ENCODE measurements at places on chromosomes 1 and 21. TPM values are rescaled to one million over a fixed set of nuclear protein-coding genes. Genes with fewer than 3 reads are reported as not detected.

Gene ATP6V0B
- total RNA-seq = 89.7 TPM

DNA sequence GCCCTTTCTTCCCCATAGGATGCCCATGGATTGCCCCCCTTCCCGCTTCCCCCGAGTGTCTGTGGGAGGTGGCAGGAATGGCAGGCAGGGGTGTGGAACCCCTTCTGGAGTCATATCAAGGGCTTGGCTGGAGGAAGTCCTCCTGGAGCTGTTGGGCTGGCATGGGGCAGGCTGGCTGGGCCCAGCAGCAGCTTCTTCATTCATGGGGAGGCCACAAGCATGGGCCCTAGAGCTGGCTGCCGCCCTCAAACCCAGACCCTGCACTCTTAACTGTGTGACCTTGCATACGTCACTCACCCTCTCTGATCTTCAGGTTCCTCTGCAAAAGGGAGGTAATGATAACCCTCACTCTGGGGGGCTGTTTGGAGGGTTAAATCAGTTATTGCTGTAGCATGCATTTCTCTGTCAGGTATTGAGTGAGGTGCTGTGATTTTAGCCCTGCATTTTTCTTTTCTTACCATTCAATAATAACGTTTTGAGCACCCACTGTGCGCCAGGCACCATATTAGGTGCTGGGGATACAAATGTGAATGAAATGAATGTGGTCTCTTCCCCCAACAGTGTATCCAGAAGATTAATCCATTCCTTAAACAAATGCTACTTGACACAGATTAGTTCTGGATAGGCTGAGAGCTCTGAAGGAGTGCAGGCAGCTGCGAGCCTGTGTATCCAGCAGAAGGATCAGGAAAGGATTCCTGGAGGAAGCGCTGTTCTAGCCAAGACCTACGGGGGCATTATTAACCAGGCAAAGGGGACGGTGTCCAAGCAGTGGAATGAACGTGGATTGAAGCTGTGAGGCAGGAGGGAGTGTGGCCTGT, 9.3 kb downstream of the PCSK9 start:
- no peaks in the 10 kb centered on the region for H3K4me1 ChIP-seq
- H3K27me3 ChIP-seq = peaks cover 12% of the 10 kb centered on the region

- H3K36me3 ChIP-seq = peaks cover 21% of the 10 kb centered on the region
- no peak overlapping the region for H3K4me3 ChIP-seq
- no peak overlapping the region for H3K27ac ChIP-seq
- H3K27me3 ChIP-seq = no peaks in the 10 kb centered on the region
- H3K4me1 ChIP-seq = no peaks in the 10 kb centered on the region
These were observed 101.4 kb downstream of the PIK3R3 start for GRCh38 chr1:46030876-46031660.

DNA sequence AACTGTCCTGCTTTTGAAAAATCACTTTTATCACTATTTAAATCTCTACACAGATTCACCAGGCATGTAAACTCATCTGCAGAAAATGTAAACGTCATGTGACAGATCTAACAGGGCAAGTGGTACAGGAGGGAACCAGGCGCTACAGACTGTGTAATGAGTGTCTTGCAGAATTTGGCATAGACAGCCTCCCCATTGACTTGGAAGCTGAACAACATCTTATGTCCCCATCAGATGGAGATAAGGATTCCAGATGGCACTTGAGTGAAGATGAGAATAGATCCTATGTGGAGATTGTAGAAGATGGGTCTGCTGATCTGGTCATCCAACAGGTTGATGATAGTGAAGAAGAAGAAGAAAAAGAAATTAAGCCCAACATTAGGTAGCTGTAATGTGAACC, 50.3 kb downstream of the ZBTB8OS start:
- H3K36me3 ChIP-seq = peaks cover 25% of the 10 kb centered on the region
- no peak overlapping the region for H3K4me3 ChIP-seq
- no peak for DNase-seq

- H3K4me3 ChIP-seq = peak overlapping the region; percentile 70
- peak; percentile 98 for DNase-seq
- no peaks in the 10 kb centered on the region for H3K27me3 ChIP-seq
These were observed 1.2 kb upstream of the TRAPPC3 start for GRCh38 chr1:36150296-36151133.

DNA sequence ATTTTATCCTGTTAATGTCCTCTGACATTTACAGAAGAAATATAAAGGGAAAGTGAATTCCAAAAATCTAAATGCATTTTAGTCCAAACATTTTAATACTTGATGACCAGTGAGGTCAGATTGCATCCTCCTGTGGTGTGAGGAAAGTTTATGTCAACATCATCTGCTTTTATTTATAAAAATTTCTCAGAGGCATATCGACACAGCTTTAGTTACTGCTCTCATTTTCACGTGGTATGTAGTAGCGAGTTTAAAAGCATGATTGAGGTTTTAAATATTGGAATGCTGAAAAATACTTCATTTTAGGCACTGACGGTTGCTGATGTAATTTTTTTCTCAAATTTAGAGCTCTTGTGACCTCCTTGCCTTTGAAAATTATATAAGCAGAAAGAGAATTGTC, 234.8 kb downstream of the HMCN1 start:
- H3K36me3 ChIP-seq = peaks cover 3% of the 10 kb centered on the region
- H3K27me3 ChIP-seq = no peaks in the 10 kb centered on the region
- H3K4me1 ChIP-seq = peaks cover 57% of the 10 kb centered on the region
- H3K27ac ChIP-seq = peak overlapping the region; percentile 47

DNA sequence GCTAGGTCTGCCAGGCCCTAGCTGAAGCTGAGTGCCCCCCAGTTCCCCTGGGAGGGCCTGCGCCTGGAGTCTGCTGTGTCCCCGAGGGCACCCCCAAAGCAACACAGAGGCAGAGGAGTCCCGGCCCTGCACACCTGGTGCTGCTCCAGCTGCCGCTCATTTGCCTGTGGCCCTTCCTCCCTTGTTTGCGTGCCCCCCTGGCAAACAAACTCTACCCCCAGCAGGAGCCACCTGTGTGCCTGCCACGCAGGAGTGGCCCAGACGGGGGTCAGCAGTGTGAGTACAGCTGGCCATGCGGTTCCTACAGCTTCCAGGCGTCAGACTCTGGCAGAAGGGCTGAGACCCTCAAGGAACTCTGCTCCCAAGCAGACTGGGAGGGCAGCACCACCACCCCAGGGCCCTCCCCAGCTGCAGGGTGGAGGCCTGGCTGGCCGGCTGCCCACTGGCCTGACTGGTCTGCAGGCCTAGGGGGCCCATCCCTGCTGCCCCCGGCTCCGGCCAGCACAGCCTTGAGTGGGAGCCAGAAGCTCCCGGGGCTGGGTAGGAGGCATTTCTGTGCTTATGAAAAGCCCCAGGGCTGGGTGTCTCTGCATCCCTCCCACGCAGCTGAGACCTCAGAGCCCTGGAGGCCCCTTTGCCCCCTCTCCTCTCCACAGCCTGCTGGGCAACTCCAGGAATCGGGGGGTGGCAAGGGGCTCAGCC, 563 bp upstream of the TAS1R3 start:
- no peaks in the 10 kb centered on the region for H3K27me3 ChIP-seq
- H3K4me3 ChIP-seq = no peak overlapping the region
- peaks cover 14% of the 10 kb centered on the region for H3K4me1 ChIP-seq
- DNase-seq = no peak
- no peaks in the 10 kb centered on the region for H3K36me3 ChIP-seq

- no peaks in the 10 kb centered on the region for H3K27me3 ChIP-seq
- peaks cover 8% of the 10 kb centered on the region for H3K4me1 ChIP-seq
- H3K36me3 ChIP-seq = no peaks in the 10 kb centered on the region
- no peak overlapping the region for H3K4me3 ChIP-seq
- DNase-seq = no peak
- no peak overlapping the region for H3K27ac ChIP-seq
These were observed 94.5 kb downstream of the CD58 start for GRCh38 chr1:116476321-116476720.

DNA sequence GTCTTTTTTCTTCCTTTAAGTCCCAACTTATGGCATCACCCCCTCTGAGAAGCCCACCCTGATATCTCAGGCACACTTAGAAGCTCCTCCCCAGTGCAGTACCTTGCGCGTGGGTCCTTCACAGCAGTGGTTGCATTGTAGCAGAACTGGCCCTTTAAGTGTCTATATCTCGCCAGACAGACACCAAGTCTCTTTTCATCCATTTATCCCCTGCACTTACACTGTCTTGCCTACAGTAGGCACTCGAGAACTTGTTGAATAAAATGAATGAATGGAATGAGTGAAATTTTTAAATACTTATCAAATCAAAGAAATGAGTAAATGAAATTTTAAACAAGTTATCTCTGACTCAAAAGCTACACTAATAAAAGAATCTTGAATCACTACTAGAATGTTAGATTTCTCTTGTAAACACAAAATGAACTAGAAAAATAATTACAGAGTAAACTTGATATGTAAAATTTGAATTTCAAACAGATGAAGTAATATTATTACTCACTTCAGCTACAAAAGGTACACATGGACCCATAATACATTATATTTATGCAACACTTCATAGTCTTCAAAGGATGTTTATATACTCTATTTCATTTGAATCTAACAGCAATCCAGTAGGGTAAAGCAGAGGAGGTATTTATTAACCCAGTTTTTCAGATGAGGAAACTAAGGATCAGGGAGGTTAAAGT, 54.7 kb upstream of the MAN1A2 start:
- no peak for DNase-seq
- no peaks in the 10 kb centered on the region for H3K27me3 ChIP-seq
- H3K4me1 ChIP-seq = peaks cover 5% of the 10 kb centered on the region
- H3K4me3 ChIP-seq = no peak overlapping the region
- H3K27ac ChIP-seq = no peak overlapping the region

- peaks cover 6% of the 10 kb centered on the region for H3K27me3 ChIP-seq
- DNase-seq = no peak
- H3K27ac ChIP-seq = no peak overlapping the region
- no peaks in the 10 kb centered on the region for H3K36me3 ChIP-seq
These were observed 32.5 kb downstream of the ZNF648 start for GRCh38 chr1:182029002-182029378.

DNA sequence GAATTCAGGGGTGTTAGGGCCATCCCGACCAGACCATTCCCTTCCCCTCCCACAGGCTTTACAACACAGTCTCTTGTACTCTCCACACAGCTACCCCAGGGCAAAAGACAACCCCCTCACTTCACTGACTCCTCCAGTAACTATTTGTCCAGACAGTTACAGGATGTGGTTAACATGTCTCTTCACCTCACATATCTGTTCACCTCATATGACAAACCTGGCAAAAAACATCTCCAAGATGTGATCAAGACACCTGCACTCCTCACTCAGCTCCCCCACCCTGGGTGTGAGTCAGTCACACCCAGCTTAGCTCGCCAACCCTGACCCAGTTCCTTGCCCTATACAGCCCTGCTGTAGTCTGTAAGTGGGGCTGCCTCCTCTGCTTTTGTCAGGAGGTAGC, 490.5 kb upstream of the CHRM3 start:
- no peaks in the 10 kb centered on the region for H3K27me3 ChIP-seq
- no peaks in the 10 kb centered on the region for H3K4me1 ChIP-seq
- DNase-seq = no peak

DNA sequence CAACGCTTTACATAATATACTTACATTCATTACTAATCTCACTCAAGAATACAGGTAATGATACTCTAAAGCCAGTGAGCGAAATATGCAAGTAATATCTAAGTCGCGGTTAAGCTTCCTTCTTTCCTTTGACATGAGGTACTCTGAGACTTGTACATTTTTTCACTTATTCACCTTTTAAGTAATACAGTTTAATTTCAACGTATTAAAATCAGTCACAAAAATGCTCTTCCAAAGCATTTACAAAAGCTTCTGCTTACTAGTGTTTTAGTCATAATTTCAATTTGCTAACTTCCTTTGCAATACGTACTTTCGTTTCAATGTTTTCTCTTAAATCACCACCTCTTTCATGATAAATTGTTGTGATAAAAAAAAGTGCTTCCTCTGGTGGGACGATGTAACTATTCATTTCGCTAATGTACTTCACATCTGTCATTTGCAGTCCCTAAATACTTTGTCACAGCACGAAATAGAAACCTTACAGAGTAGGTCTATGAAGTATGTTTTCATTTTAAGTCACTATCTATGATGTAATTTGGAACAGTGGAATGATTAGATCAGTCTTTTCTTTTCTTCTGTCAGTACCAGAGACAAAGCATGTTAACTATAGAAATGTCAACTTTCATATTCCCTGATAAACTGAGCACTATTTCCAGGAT, 34.0 kb upstream of the ADGRL4 start:
- peaks cover 15% of the 10 kb centered on the region for H3K4me1 ChIP-seq
- no peak for DNase-seq
- no peak overlapping the region for H3K27ac ChIP-seq
